Stimulated activated effector memory CD8-positive, alpha-beta T cell treated with anti-CD3 and anti-CD28 coated beads, Interleukin-12 subunit alpha, Interleukin-12 subunit beta, amount 100 ng/mL, for 72 hours (primary cell): ENCODE measurements at places on chromosomes 2 and 18.

DNA sequence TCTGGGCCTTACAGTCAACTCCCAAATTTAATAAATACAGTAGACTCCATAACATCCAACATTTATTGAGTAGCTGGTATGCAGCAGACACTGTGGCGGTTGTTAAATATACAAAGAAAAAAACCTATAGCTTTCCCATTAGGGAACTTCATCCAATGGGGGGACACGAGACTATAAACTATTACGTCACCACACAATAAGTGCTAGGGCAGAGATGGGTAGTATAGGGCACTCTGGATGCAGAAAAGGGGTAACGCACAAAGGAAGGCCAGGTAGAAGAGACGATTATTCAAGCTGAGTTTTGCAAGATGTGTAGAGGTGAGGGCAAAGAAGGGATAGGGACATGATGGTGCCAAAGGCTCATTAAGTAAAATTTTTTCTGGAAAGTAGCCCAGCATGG is 10.8 kb downstream of the CHN1 start:
- no peak for DNase-seq

DNA sequence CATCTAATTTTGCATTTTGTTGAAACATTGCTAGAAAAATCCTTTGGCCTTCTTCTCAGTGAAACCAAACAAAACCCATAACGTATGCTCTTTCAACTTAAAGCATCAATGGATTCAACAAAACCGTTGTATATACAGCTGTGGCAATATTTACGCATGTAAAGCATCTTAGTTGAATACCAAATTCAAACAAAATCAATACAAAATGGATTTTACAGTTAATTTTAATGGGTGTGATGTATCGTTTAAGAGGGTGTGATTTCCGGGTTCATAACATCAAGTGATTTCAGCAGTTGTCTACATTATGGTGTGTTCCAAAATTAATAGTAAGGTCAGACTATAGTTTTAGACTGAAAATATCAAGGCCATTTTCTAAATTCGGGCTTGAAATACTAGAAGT is 198.2 kb downstream of the TGIF1 start:
- no peak for DNase-seq

DNA sequence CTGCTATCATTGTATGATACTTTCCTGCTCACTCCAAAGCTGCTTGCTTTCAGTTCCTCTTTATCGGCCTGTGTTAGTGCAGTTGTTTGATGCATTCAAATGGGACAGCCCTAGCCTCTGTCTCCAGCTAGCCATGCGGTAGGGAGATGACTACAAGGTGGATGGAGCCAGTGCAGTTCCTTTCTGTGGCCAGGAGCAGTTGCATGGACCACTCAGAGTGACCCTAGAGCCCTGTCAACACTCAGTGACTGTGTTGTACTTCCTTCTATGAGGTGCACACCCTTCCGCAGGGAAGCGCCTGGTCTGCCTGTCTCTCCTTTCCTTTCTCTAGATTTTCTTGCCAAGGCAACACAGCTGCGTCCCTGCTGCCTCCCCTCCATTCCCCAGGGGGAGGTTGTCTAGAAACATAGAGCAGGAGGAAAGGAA is 33.8 kb downstream of the KCNS3 start:
- DNase-seq: no peak

GRCh38 chr2:168357797-168358472 is 98.1 kb upstream of the CERS6 start:
- DNase-seq: no peak

DNA sequence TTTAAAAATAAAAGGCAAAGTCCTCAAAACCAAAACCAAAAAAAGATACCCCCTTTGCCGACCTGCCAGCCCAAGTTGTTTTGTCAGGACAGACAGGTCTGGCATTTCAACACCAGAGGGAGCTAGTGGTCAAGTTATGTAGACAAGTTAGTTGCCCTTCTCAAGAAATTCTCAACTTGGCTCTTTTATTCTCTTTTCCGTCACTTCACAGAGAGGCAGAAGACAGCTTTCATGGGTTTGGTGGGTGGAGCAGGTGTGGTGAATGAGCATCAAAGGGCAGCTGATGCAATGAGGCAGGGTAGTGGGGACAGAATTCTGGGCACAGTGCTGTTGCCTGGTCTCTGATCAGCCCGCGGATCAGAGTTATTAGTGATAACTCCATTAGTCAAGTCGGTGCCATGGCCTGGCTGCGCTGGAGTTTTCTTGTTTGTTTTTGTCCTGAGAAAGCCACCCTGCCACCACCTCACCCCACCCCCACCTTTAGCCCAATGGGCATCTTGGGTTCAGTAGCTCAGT is 303.7 kb upstream of the EPAS1 start:
- peak; percentile 50 for DNase-seq

DNA sequence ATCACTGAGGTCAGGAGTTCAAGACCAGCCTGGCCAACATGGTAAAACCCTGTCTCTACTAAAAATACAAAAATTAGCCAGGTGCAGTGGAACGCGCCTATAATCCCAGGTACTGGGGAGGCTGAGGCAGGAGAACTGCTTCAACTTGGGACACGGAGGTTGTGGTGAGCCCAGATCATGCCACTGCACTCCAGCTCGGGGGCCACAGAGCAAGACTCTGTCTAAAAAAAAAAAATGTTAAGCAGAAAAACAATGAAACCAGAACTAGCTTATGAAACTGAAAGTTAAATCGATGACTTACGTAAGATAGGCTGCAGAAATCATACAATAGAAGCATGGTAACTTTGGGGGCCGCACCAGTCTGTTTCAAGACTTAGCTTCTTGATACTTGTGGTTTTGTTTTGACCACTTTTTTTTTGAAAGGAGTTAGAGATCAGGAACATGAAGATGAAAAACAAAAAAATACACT is 6.2 kb upstream of the GPR155 start:
- peak; percentile 68 for DNase-seq

DNA sequence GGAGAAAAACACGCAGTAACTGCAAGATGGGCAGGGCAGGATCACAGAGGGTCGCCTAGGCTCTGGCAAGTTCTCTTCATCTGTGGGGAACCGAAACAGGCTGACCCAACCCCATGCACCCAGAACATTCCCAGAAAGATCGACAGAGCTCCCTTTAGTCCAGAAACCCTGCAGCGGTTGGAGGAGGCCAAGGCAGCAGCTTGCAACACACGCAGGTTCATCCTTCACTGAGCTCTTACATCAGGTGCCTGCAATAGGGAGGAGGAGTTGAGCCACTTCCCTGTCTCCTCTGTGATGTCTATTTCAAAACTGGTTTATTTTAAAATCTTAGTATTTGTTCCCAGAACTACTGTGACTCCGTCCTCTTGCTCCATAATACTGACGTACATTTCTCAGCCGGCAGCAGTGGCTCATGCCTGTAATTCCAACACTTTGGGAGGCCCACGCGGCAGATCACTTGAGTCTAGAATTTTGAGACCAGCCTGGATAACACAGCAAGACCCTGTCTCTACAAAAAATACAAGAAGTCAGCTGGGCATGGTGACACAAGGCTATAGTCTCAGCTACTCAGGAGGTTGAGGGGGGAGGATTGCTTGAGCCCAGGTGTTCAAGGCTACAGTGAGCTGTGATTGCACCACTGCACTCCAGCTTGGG is 11.5 kb upstream of the SLC11A1 start:
- no peak for DNase-seq

DNA sequence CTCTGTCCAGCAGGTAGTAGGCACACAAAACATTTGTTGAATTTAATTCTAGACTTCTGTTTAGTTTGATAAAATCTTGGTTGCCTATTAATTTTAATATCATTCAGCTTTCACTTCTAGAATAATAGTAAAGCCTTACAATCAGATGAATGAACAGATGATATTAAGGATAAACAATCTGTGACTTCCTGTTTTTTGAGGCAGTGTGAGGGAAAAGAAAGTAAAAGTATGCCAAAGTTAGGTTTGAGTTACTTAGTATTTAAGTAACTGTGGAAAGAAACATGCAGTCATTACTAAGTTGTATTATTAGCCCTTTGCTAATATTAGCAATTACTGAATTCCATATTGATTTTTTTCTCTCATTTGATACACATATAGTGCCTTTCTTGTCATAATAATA is 31.5 kb downstream of the EPB41L5 start:
- no peak for DNase-seq

GRCh38 chr2:56133441-56133840 is 50.3 kb upstream of the CCDC85A start:
- no peak for DNase-seq

DNA sequence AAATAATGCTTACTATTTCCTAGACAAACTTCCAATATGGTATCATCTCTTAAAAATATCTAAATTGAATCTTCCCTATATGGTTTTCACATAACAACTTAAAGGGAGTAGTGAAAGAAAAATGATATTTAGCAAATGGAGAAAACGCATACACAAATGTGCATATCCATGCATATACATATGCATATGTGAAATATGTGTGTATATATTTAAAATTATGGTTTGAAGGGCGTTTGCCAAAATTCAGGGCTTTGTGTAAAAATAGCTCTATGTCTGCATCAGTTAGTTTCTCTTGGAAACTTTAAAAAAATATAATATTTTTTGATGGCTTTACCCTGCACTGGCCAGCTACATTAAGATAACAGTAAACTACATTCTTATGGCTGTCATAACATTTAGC is 986.7 kb downstream of the BCL11A start:
- DNase-seq: no peak

- DNase-seq: no peak
These were observed 201.6 kb downstream of the ERBB4 start for GRCh38 chr2:212337036-212337435.

DNA sequence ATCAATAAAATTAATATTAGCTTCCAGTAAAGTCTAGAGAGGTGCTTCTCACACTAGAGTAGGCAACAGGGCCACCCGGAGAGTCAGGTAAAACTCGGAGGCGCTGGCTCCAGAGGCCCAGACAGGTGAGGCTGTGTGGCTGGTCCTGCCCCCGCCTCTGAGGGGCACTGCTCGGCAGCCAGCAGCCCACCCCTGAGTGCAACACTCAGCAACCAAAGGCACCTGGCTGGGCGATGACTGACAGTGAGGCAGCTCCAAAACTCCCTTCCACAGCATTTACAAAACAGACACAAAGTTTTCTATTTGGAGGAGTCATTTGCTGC is 138.8 kb upstream of the ID2 start:
- DNase-seq: no peak

GRCh38 chr2:100068395-100068794 is 74.0 kb downstream of the AFF3 start:
- no peak for DNase-seq

- no peak for DNase-seq
These were observed 59.7 kb upstream of the SPOPL start for GRCh38 chr2:138441916-138442315.

DNA sequence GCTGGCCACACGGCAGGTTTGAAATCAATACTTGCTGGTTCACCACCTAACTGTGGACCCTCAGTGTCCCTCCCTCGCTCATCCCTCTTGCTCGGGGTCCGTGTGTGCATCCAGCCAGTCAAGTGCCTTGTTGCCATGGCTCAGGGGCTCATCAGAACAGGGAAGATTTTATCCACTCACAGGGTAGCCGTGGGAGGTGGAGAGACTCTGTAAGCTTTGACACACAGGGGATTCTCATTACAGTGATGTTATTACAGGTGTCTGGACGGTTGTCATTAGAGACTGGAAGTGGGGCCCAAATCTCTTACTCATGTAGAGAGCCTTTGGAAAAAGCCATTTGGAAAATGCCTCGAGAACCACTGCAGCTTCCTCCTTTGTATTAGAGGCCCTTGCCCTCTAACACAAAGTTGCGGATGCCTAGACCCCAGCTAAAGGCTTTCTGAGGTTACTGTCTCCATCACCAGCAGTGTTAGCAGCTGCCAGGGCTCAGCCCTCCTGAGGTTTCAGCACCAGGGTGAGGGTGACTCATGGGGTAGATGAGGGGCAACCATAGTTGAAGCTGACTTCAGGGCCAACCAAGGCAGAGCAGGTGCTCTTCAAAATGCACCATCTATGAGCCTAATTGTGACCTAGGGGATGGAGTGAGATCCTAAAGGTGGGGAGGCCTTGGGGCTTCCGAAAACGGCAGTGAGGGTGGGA is 195.6 kb downstream of the CLIP4 start:
- DNase-seq: no peak

DNA sequence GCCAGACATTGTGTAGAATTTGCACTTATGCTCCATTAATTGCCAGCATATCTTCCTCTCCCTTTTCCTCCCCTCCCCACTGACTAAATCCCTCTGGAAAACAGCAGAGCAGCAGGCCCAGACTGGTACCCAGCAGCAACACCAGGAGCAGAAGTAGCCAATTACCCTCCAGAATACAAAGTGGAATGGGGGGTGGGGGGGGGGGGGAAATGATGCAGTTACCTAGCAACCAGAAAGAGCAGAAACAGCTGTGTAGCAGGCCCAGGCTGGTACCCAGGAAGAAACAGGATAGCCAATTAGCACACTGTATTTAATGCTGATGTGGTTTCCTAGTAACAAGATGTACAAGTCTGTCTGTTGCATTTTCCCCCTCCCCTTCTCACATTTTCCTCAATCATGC is 52.3 kb downstream of the KLF7 start:
- no peak for DNase-seq

- no peak for DNase-seq
These were observed 83.2 kb downstream of the LTBP1 start for GRCh38 chr2:33029926-33030325.

DNA sequence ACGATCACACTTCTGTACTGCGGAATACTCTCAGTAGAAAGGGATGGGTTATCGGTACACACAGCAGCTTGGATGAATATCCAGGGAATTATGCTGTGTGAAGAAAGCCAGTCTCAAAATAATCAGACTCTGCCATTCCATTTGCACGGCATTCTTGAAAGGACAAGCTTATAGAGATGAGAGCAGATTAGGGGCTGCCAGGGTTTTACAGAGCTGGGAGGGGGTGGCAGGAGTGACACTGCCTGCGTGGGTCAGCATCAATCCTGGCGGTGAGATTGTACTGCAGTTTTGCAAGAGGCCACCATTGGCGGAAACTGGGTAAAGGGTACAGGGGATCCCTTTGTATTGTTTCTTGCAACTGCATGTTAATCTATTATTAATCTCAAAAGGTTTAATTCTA is 16.6 kb downstream of the KCNG2 start:
- DNase-seq: no peak

DNA sequence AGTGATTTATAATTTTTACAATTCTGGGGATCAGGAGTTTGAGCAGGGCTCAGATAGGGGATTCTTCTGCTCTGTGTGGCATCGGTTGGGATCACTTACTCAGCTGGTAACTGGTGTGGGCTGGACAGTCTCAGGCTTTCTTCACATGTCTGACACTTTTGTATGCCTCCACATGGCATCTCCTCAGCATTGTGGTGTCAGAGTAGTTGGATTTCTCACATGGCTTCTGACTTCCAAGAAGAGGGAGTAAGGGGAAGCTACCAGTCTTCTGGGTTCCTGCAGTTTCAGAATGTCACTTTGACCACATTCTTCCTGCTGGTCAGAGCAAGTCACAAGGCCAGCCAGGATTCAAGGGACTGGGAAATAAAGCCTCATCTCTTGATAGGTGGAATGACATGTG is 55.6 kb downstream of the NCOA1 start:
- no peak for DNase-seq
